T-helper 17 cell (primary cell): ENCODE measurements at places on chromosomes 13 and 19.

- DNase-seq = no peak
These were observed 16.6 kb upstream of the EPHX3 start for GRCh38 chr19:15248648-15249527.

- no peak for DNase-seq
These were observed 1.2 kb upstream of the PNMA8A start for GRCh38 chr19:46472592-46472991.

DNA sequence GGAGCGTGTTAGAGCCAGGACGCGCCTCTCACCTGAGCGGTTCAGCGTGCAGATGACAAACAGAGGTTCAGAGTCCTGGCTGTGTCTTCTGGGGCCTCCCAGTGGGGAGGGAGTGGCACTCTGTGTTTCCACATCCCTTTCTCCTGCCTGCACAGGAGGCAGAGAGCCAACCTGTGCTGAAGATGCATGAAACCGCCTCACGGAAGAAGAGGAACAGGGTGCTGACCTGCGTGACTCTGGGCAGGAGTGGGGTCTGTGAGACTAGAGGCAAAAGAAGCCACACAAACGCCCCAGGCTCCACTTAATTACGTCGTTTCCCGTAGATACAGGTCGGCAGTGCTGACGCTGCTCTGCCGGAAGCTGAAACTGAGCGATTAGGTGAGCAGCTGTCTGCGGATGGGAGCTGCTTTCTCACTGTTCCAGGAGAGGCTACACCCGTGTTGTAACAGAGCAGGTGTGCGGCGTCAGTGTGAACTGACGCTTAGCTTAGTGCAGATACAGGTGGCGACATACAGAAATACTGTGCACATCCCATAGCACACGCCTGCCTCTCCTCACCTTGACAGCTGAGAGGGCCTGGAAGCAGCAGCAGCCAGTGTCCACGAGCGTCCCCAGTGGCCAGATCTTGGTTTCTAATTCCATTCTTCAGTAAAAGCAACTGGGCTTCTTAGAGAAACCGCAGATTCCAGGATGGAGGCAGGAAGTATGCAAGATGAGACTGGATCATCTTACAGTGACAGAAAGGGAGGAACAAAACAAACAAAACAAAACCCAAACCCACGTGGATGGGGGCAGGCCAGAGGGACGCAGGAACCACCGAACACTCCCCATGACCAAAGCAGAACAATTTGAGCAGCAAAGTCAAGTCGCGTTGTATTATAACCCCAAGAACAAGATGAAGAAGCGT is 37.7 kb upstream of the MCF2L start:
- DNase-seq = no peak

- DNase-seq = no peak
These were observed 32.2 kb upstream of the KLF12 start for GRCh38 chr13:74166261-74167004.

DNA sequence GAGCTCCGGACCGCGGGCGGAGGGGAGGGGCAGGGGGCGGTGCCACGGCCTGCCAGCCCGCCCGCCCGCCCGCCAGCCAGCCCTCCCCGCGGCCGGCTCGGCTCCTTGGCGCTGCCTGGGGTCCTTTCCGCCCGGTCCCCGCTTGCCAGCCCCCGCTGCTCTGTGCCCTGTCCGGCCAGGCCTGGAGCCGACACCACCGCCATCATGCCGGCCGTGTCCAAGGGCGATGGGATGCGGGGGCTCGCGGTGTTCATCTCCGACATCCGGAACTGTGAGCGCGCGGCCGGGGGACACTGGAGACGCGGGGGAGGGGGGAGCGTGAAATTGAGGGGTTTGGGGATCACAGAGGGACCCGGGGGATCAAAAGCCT is at the start of gene AP2A1:
AP2A1 (plus strand) TSS at position 72 of the 370 bp plus-strand sequence; CDS start at position 205, 133 bp downstream.
- DNase-seq = no peak

DNA sequence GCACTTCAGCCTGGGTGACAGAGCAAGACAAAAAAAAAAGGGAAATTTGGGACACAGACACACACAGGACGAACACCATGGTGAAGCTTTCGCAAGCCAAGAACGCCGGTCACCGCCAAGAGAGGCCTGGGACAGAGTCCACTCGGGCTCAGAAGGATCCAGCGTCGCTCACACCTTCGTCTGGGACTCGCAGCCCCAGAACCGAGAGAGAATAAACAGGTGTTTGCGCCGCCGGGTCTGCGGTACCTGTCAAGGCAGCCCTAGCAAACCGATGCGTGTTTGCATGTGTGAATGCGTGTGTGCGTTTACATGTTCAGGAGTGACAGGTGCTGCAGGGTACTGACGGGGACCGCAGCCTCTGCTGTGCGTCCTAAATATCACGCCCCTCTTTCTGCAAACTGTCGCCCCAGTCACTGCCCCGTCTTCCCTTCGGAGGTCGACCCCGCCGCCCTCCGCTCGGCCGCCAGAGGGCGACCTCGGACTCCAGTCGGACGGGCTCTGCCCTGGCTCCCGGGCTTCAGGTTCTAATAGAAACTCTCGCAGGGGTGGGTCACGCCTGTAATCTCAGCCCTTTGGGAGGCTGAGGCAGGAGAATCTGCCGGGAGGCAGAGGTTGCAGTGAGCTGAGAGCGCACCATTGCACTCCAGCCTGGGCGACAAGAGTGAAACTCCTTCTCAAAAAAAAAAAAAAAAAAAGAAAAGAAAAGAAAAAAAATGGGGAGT is 11.8 kb upstream of the CSNK1G2 start:
- DNase-seq = peak; percentile 77

- DNase-seq = no peak
These were observed 45.1 kb downstream of the TMEM255B start for GRCh38 chr13:113804017-113804702.

DNA sequence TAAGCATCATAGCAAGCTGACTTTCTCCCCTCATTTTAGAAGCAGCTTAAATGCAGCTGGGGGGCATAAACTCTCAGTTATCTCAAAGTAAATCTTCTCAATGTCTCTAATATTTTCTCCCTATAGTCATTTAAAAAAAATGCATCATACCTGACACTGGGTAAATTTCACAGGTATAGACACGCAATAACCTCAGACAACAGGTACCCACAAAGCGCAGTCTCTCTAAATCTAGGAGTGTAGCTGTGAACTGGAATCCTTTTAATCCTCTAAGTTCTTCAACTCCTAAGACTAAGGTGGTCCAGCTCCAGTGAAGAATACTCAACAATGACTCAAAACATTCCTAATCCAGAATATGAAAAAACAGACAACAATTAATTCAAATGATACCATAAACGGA is 141.2 kb downstream of the MYCBP2 start:
- no peak for DNase-seq

GRCh38 chr19:709965-710571 is 1.3 kb downstream of the PALM start:
- no peak for DNase-seq

GRCh38 chr13:98484289-98485219 is 92.4 kb downstream of the STK24 start:
- DNase-seq = peak; percentile 80

DNA sequence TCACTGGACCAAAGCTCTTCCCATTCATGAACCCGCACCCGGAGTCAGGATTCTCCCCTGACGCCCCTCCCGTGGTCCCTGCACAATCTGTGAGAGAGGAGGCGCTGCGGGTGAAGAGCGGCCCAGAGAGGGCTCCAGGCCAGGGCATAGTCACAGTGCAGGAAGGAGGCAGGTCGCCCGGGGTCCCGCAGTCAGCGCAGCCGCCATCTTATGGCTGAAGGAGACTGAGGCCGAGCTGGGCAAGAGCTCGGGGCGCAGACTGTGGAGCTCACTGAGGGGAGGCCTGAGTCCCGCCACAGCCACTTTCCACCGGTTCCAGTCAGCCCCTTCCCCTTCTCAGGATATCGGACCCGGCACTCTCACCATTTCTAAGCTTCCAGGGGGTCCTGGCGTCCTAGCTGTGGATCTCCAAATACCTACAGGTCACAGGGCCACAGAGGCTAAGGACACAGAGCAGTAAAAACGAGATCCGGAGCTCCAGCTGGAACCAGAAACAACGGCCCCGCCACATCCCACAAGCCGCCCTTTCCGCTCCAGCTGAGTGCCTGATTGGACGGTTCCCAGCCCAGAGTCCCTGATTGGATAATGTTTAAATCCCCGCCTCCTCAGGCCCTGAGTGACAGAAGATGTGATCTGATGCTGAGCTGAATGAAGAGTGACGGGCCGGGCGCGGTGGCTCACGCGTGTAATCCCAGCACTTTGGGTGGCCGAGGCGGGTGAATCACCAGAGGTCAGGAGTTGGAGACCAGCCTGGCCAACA is at the start of gene ZNF99:
ZNF99 (minus strand) TSS at position 501 of the 760 bp plus-strand sequence; CDS start at position 366, 135 bp downstream.
- no peak for DNase-seq

DNA sequence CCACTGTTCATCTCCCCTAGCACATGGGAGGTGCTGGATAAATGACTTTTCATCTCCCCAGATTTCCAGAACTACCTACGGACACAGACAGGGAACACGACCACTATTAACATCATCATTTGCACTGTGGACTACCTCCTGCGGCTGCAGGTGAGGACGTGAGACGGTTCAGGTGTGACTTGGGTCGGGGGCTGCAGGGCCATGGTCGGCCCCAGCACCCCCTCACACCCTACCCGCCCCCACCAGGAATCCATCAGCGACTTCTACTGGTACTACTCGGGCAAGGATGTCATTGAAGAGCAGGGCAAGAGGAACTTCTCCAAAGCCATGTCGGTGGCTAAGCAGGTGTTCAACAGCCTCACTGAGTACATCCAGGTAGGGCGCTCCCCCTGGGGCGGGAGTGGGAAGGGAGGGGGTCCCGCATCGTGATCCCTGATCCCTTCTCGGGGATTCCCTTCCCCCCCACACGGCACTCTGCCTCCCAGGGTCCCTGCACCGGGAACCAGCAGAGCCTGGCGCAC is 74.4 kb downstream of the MAP4K1 start:
- no peak for DNase-seq

- DNase-seq = no peak
These were observed 135.2 kb downstream of the DCT start for GRCh38 chr13:94344126-94344818.

- DNase-seq = no peak
These were observed 10.0 kb downstream of the LHB start for GRCh38 chr19:49006905-49007304.

- no peak for DNase-seq
These were observed 26.9 kb downstream of the MED4 start for GRCh38 chr13:48068036-48068435.

GRCh38 chr13:72590091-72590740 is 137.2 kb downstream of the MZT1 start:
- DNase-seq = no peak

DNA sequence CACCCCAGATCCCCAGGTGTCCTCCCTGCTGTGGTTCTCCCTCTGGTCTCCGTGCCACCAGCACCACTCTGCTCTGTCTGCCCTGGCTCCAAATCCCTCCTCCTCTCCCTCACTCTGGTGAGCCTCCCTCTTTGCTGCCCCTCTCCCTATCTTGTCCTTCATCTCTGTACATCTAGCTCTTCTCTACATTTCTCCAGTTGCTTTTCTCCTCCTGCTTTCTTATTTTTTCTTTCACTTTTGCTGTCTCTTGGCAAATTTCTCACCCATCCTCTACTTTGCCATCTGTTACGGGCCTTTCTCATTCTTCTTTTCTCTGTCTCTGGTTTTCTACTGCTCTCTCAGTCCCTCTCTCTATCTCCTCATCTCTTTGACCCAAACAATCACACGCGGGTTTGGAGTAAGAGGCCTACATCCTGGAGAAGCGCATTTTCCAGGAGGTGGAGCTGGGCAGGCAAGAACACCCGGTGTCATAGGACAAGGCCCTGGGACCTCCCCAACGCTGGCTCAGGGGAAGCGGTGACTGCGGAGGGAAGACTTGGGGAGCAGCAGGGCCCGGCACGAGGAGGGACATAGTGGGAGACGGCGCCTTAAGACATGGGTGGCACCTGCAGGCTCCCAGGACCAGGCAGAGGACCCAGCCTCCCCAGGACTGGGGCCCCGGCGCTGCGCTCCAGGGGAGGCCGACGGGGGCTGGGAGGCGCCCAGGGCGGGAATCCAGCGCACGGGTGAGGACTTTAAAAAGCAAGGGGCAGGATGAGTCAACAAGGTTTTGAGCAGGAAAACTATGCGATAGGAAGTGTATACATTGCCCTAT is 9.9 kb downstream of the ZNF611 start:
- DNase-seq = no peak

DNA sequence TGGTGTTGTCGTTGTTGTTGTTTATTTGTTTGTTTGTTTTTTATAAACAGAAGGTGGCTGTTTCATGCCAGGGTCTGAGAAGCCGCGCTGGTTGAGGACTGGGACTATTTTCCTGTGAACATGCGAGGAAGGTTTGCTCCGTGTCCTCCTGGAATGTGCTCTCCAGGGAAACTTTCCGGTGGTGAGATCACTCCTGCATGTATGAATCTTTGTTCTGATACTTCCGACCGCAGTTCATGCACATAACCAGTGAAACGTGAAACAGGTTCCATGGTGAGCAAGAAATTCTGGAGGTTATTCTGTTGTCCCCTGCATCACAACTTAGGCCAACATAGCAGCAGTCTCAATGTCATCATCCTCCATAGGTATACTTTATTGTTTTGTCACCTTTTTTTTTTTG is 187.6 kb upstream of the ARGLU1 start:
- no peak for DNase-seq
